ENCODE measurements at places on chromosomes 1 and 21.

- DNase-seq = no peak
These were observed 74.0 kb downstream of the CACNA1E start for GRCh38 chr1:181557313-181557712.

DNA sequence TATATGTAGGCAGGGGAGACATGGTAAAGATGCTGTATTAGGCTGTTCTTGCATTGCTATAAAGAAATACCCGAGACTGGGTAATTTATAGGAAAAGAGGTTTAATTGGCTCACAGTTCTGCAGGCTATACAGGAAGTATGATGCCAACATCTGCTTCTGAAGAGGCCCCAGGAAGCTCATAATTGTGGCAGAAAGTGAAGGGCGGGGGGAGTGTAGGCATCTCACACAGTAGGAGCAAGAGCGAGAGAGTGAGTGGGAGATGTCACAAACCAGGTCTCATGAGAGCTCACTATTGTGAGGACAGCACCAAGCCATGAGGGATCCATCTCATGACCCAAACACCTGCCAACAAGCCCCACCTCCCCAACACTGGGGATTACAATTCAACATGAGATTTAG lies 21.1 kb downstream of the MAN1A2 start:
- DNase-seq = no peak

GRCh38 chr1:183144752-183145151 lies 41.3 kb upstream of the LAMC2 start:
- DNase-seq = no peak

GRCh38 chr1:172733815-172734214 lies 74.9 kb downstream of the FASLG start:
- DNase-seq = no peak

DNA sequence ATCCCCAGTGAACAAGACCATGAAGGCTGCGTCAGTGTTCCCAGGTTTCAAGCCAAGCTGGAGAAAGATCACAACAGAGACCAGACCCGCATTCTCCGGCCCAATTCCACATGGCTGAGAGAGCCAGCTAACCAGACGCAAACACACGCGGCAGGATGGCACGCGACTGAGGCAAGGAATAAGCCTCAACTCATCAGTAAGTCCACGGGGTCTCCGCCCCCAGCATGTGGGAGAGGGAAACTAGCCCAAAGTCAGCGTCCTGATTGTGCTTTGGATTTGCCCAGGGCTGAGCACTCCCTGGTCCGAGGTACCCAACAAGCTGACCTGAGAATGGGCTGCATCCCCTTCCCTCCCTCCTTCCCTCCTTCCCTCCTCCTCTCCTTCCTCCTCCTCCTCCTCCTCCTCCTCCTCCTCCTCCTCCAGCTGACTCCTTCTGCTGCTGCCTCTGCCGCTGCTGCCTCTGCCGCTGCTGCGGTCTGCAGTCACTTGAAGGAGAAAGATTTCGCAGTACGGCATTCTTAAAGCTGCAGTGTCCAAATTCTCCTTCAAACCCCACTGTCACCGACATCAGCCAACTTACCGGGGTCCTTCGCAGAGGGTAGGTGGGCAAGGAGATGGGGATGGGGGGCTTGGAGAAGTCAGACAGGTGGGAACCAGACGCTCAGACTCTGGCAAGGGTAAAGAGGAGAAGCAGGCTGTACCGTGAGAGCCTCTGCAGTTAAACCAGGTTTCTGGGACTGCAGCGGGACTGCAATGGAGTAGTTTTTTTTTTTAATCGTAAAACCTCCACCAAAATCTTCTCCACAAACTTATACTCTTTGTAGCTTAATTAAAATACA lies 33.0 kb upstream of the H6PD start:
- peak; percentile 82 for DNase-seq

DNA sequence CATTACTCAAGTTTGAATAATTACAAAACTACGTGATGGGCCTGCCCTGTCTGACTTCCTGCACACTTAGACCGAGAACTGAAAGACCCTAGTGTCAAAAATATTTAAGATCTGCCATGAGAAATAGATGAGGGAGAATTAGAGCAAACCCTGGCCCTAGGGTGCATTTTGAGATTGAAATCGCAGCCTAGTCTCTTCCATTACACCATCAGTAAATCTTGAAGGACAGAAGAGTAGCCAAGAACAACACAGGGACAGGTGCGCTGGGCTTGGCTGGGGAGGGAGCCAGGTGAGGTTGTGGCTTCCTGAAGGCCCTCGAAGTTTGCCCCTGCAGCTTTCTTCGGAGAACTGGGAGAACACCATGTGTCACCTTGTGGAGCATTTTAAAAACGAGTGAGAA lies 36.7 kb upstream of the KIF26B start:
- no peak for DNase-seq

DNA sequence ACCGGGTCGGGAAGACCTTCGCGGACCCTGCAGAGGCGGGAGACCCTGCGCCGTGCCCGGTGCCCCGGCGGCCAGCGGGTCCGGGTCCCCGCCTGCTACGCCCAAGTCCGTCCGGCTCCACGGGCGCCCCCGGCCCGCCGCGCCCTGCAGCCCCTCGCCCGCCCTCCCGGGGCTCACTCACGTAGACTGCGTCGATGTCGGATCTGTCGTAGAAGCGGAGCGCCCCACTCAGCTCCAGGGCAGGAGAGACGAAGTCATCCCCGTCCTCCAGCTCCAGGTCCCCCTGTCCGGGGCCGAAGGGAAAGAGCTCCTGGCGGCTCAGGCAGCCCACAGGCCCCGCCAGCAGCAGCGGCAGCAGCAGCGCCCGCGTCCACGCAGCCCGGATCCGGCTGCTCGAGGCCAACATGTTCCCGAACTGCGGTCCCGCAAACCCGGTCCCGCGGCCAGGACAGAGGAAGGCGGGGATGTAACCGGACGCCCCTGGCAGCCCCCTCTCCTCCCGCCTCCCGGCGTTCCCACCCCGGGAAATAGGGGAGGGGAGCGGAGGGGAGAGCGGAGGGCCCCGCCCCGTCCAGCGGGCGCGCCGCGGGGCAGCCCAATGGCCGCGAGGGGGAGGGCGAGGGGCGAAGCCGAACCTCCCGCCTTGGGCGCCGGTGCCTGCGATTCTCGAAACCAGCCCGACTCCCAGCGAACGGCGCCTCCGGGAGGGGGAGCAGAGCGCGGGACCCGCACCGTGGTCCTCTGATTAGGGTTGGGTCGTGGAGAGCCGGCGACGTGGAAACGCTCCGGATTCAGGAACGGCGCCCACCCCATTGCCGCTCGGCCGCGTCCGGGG lies at the start of gene NID1:
Gene NID1 (minus strand): TSS at position 417 of the 835 bp plus-strand sequence. CDS start 11 bp downstream, at position 406.
- DNase-seq = peak; percentile 73

- DNase-seq = no peak
These were observed 4.2 kb upstream of the DPT start for GRCh38 chr1:168733241-168733640.

DNA sequence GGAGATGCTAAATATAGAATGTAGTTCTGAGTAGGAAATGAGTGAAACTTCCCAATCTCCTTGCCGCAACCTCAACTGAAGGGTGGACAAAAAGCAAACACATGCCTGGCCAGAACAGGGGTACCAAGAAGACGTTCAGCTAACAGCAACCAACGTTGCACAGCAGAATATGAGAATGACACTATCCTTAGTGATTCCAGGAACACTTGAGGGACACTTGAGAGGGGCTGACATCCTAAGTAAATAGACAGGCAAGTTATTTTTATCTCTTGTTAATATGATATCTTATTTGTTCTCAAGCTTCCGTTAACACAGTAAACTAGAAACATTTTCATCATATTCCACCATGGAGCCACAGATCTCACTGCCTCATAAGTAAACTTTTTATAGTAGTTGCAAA lies 908 bp downstream of the KRTAP19-1 start:
- no peak for DNase-seq

DNA sequence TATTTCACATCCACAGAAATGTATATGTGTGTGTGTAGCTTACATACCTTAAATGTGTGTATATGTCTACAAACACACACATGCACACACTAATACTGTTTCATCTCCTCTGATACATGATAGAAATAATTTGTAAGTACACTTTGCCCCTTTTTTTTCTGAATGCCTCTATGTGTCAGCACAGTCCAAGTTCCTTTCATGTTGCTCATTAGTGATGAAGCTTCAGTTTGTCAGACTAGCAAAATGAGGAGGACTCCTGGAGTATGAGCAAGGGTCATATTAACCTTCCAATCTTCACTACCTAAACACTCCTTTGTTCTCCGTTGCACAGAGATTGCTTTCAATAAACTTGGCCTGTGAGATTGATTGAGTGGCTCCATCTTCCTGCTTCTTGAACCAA lies 935.4 kb downstream of the MRPL39 start:
- no peak for DNase-seq

DNA sequence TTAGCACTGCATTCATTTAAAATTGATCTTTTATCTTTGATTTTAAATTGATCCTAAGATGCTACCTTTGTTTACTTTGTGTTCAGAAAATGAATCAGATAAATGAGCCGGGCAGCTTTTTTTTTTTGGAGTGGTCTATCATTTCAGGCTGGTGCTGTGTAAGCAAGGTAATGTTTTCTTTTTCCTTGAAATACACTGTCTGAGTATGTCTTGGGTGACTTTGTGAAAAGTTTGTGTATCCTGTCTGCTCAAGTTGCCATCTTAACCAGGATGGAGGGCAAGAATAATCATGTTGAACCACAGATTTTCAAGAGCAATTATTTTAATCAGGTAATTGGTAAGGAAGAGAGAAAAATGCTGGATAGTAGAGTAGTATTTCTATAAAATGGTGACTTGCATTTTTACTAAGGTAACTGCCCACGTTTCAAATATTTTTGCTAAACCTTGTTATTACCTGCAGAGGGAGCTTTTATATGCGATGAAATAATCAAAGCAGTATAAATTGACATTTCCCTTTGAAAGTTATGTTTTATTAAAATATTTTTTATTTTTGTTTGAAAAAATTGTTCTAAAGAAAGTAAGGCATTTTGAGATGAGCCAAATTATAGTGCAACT lies 11.1 kb downstream of the ADGRL2 start:
- no peak for DNase-seq

DNA sequence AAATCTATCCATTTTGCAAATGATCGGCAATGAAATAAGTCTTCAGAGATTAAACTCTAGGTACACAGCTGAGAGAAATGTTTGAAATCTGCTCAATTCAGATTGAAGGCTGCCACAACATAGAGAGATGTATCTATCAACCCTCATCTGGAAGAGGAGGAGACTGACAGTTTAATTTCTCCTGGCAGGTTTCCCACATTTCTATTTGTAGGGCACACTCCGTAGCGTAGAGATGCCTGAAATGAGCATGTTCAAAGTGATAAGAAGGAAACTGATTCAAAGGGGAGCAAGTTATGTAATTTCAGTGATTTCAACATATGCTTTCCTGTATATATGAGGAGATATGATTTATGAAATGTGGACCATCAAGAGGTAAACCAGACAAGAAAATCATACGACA lies 44.1 kb downstream of the NIBAN1 start:
- DNase-seq = no peak

DNA sequence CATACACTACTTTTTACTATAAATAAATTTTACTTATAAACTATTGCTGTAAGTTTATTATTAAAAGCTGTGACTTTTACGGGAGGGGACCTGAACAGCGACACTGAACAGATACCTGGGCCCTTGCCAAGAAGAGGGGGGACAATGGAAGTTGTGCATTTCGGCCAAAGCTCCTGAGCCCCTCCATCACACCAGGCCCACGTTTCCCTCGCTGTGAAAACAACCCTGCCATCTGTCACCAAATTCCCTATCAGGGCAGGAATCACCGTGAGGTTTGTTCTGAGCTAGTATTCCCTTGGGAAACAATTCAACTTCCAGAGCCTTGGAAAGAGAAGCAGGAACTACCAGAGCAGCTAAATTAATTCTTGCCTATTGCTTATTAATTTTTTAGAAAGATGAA lies 37.0 kb downstream of the VTCN1 start:
- DNase-seq = no peak

DNA sequence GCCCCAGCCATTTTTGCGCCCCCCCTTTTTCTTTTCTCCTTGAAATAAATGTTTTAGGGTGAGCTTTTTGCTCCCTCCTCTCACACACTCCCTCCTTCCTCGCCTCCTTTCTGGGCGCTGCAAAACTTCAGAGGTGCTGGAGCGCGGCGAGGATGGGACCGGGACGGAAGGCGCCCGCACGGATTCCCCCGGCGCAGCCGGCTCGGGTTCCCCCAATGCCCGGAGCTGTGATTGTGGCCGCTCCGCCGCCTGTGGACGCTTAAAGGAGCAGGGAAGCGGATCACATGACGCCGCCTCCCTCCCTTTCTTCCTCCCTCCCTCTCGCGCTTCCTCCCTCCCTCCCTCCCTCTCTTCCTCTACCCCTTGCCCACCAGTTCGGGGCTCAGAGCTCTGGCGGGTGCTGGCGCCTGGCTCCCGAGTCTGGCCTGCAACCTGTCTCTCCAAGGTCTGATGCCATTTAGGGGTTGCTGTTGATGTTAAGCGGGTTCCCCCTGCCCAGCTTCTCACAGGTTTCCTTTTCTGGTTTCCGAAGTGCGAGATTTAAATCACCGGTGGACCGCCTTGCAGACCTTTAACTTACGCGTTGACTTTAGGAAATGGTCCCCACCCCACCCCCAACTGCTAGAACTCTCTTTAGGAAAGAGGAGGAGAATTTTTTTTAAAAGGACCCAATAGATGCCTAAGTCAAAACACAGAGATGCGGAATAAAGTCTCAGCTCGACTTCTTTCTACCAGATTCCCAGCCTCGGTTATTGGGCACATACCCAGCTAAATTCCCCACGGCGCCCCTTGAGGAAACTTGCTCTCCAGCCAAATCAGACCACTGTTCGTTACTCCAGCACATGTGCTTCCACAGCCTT lies at the start of gene WLS:
Gene WLS (minus strand): TSS at position 235 of the 860 bp plus-strand sequence. CDS start 224 bp downstream, at position 11.
- DNase-seq = peak; percentile 56

DNA sequence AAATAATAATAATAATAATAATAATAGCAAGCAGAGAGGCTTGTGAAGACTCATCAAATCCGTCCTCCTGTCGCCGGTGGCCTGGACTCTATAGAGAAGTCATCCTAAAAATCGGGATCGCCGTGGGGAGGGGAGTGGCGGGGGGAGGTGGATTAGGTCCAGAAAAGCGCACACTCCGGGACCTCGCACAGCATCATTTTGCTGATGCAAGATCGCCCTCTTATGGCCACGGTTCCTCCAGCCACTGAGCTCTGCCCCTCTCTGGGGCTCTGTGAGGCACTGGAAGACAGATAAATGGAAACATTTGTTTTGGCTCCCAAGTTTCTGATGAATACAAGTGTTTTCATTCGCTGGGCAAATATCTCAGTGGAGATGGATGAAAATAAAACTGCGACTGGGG lies 612.0 kb downstream of the MATN1 start:
- DNase-seq = peak; percentile 29

GRCh38 chr1:229169399-229169798 lies 101.5 kb upstream of the RAB4A start:
- DNase-seq = no peak

GRCh38 chr1:78070758-78071157 lies 25.0 kb downstream of the GIPC2 start:
- DNase-seq = peak; percentile 70

Measured in AG10803 (cell line).